Stimulated activated CD4-positive, alpha-beta T cell treated with anti-CD3 and anti-CD28 coated beads, TNF-alpha, amount 100 ng/mL, for 48 hours (primary cell): ENCODE measurements at places on chromosomes 13 and 19.

DNA sequence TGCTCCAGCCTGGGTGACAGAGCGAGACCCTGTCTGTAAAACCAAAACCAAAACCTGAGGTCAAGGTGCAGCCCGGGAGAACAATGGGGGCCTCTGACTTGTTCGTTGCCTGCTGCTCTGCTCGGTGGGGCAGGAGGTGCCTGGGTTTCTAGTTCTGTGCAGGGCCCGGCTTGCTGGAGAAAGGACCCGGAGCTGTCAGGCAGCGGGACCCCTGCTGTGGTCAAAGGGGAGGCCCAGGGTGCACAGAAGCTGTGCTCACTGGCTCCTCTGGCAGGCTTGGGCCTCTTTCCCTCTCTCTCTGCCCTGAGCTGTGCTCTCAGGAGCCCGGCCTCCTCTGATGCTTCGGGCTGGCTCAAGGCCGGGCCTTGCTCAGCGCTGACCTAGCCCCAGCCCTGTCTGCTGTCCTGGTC is 3.5 kb downstream of the LRP3 start:
- DNase-seq, result no peak

DNA sequence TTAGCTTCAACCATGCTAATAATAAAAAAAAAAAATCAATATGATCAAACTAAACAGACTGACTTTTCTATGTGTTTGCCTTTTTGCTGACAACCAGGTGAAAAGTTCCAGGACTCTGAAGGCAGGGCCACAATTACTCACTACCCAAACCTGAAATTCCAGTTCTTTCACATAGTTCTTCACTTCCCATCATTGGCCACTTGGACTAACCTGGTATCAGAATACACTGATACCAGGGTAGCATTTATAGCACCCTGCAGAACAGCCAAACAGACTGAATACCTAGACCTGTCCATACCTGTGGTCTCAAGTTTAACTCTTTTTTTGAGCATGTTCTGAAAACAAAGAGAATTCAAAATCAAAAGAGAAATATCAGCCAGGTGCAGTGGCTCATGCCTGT is 25.1 kb downstream of the ELF1 start:
- no peak for DNase-seq

- peak; percentile 64 for DNase-seq
Observed at GRCh38 chr19:55255618-55256423, 3.0 kb downstream of the PPP6R1 start.

DNA sequence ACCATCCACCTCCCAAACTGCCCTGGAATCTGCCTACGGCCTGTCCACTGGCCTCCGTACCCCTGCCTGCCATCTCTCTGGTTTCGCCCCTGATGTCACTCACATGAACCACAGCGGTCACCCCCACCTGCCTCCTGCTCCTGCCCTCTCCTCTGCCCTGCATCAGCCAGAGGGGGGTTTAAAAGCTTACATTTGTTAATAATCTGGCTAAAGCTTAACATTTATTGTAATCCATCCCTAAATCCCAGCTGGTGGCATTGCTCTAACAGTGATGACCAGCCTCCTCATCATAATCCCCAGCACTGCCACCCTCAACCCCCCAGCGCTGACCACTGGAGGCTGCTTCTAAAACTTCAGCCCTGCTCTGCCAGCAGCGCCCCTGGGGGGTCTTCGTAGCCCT is 38.9 kb downstream of the DNM2 start:
- DNase-seq, result no peak

DNA sequence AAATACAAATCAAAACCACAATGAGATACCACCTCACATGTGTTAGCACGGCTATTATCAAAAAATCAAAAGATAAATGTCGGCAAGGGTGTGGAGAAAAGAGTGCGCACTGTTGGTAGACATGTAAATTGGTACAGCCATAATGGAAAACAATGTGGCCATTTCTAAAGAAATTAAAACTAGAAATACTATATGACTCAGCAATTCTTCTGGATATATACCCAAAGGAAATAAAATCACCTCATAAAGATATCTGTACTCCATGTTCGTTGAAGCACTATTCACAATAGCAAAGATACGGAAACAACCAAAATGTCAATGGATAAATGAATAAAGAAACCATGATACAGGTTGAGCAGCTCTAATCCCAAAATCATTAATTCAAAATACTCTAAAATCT is 30.8 kb downstream of the VWA8 start:
- DNase-seq, result no peak
